ENCODE measurements at places on chromosomes 13 and 19.

- no peak for DNase-seq
Measured at GRCh38 chr13:114249077-114249476, 14.4 kb downstream of the CDC16 start.

DNA sequence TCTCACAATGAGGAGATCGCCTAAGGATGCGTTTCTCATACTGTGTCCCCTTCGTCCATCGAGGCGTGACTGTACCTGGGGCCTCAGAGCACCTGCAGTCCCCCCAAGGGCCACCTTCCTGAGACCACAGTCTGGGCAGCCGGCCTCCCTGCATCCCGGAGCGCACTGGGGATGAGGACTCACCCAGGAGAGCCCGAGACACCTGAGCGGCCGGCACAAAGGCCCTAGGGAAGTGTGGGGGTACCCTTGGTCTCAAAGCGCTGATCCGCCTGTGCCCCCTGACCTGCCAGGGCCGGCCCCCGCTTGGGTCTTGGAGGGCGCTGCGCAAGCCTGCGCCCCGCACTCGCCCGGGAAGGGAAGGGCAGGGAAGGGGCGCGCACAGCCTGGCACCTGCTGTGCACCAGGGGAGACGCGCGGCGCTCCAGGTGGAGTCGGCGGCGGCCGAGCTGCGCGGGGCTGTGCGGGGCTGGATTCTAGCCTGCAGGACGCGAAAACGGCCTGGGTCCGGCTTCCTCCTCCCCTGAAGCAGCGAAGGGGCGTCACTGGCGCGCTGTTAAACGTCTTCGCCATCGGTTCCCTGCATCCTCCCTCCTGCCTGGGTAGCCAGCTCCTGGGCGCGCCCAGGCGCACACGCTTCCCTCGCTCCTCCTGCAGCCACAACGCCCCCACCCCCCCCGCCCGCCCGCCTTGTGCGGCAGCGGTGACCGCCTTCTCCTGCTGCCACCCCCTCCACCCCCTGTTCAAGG, 13.6 kb upstream of the USP29 start:
- DNase-seq = no peak

DNA sequence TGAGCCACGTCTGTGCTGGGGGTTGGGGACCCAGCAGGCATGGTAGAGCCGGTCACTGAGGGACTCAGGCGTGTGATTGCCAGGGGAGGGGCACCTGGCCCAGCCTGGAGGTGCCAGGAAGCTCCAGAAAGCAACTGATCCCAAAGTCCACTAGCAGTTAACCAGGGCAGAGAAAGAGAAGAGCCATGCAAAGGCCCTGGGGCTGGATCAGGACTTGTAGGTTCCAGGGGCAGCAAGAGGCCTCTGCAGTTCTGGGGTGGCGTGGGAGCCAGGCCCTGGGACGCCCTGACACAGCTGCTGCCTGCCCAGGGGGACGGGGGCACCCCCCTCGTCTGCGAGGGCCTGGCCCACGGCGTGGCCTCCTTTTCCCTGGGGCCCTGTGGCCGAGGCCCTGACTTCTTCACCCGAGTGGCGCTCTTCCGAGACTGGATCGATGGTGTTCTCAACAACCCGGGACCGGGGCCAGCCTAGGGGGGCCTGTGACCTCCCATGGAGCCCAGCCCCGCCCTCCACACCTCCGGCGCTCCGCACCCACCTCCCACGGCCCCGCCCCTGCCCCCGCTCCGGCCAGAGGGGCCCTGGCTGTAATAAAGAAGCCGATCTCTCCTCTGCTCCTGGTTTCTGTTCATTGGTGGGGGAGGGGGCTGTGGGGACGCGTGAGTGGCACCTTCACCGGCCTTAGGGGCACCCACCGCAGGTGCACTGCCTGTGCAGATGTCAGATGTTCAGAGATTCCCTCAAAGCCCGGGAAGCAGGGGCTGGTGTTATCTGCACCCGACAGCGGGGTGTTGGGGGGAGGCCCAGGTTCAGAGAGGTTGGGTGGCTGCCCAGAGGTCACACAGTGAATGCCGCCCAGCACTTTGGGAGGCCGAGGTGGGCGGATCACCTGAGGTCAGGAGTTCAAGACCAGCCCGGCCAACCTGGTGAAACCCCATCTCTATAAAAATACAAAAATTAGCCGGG, 4.1 kb downstream of the AZU1 start:
- no peak for DNase-seq

DNA sequence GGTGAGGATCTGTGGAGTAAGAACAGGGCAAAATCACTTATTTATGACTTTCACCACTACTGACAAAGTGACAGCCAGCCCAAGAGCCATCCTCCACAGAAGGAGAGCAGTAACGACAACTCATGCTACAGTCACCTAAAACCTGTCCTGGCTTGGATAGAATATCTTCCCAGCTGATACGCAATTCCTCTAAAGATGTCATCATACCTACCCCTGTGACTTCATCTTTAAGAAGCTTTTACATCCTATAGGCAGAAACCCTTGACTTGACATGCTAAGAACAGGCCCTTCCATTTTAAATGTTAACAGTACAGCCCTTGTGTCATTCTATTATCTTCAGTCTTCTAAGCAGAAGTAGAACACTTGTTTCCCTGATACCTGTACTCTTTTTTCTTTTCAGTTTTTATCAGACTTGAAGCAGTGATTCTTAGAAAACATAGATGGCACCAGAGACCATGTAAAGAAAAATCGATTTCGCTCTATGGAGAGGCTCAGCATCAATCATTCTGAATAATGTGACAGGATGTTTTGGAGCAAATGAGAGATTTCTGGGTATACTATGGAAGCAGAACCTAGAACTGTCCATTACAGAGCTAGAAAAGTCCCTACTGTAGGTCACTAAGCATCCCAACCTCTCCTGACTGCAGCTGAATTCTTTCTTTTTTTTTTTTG, 20.1 kb downstream of the STOML3 start:
- no peak for DNase-seq

- DNase-seq = no peak
Measured at GRCh38 chr13:49690133-49690994, 922 bp downstream of the EBPL start.

GRCh38 chr13:113879017-113879416, 15.1 kb upstream of the GAS6 start:
- DNase-seq = no peak

DNA sequence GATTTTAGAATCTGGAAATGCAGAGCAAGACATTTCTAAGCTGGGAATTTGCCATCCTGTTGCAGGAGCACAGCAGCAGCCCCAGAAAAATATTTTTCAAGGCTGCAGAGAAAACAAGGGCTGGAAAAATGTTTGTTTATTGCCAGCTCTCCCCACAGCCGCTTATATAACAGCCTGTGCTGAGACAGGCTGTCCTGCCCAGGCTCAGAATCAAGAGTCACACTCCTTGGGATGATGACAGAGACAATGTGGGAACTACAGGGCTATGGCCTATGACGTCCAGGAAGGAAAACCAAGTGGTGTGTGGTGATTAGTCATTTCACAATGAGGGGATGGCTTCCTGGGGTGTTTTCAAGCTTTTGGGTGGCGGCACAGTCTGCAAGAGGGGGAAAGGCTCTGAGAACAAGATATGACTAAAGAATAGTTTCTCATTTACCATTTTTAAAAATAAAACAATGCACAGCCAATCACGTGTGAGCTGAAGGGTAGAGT, 136.3 kb upstream of the SERP2 start:
- DNase-seq = no peak

- DNase-seq = no peak
Measured at GRCh38 chr13:112233716-112234115, 142.4 kb upstream of the SPACA7 start.

All from islet precursor cell (in vitro differentiated cells).